ENCODE measurements at places on chromosomes 6 and 20.

DNA sequence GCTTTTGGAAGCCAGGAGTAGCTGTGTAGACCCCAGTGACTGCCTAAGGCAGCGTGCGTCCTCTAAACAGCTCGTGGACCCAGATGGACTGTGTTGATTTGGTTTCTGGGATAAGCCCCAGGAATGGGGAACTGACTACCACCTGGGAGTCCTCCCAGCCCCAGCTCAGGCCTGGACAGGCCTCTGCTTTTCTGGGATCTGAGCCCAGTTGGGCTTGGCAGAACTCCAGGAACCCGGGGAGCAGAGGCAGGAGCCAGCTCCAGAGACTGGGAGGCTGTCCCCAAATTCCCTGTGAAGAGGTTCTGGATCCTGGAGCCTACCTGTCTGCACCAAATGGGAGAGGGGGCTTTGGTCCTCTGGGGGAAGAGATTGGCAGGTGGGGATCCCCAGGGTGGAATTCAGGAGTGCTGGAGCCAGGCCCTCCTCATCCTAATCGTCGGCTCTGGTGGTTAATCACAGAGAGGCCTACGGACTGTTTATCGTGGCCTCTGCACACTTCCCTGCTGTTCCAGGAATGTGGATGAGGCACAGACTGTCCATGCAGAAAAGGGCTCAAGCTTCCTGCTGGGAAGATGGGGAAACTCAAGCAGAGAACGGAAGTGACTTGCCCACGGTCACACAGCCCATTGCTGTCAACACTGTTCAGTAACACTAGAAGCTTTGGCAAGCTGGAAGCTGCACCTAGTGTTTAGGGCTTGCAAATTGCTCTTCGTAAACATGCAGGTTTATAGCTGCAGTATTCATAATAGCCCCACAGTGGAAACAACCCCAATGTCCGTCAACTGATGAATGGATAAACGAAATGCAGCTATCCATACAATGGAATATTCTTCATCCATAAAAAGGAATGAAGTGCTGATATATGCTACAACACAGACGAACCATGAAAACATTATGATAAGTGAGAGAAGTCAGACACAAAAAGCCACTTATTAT, 100.6 kb downstream of the KCNB1 start:
- no peak for DNase-seq

DNA sequence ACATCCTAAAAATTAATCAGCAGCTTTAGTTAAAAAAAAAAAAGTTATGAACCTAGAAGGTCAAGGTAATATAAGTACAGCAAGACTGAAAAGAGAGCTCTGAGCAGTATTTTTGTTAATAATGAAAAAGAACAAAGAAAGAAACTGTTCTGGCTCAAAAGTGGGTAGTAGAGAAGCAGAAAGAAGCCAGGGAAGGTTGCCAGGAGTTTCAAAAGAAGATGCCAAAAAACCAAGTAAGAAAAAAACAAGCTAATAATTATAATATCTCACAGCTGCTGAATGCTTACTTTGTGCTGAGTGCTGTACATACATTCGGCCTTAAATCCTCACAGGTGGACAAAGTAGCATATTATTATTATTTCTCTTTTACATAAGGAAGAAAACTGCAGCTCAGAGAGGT, 31.9 kb downstream of the NRSN1 start:
- no peak for DNase-seq

DNA sequence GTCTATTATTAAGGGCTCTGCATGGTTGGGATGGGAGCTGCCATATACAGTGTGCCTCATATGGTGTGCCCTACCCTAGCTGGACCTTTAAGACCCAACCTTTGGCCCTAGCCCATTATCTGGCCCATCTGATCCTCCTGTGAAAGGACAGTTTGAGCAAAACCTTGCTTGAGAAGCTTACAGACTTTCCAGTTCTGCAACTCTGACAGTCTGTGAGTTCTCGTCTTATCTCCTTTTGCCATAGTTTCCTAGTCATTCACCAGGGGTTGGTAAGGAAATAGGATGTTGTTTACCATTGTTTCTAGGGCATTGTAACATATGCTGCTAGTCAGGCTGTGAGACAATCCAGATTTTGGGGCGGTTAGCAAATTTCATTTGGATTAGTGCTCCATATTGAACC, 17.2 kb downstream of the CTNNBL1 start:
- DNase-seq: no peak

DNA sequence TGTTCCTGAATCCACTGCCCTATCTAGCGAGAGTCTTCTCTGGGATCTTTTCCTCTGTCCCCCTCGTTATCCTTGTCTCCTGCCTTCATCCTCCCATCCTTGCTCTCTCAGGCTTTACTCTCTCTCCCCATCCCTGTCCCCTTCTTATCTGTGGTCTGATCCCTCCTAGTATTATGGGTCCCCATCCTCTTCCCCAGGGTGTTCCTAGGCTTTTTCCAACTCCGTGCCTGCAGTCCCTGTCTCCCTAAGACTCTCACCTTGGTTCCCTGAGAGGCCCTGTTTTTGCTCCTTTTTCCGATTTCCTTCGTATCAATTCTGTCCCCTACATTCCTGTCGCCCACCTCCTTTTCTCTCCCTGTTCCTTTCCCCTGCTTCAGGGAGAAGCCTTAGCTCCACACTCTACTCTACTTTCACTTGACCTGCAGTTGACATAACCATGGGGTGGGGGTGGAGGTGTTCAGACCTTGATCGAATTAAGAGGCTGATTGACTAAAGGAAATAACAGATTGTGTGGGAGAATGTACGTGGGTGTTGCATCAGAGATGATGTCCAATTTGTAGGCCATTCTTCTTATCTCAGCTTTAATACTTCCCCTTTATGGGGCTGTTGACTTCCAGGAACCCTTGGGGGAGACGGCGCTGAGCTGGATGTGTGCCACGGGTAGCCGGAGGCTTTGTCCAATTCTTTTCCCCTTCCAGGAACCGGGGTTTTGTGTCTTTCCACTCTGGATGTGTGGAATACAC, 905 bp downstream of the PPARD start:
- no peak for DNase-seq

GRCh38 chr6:151216804-151217203, 23.0 kb upstream of the AKAP12 start:
- DNase-seq: no peak
